ENCODE measurements at places on chromosomes 7 and 10.

DNA sequence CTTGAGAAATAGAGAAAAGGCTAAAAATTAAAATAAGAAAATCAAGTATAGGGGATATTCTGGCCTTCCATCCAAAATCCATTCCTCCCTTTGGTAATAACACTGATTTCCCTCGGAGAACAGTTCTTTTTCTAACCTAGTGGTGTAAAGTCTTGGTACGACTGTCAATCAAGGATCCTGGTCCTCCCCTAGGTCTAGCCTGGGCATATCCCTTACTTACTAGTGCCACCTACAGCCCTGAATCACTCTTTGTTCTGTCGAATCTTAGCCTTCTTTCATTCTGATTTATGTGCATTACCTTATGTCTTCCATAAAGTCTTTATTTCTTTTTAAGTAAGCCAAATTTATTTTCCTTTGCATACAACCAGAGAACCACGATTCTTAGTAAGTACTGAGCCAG lies 298.7 kb upstream of the LRRTM3 start:
- no peak for DNase-seq

DNA sequence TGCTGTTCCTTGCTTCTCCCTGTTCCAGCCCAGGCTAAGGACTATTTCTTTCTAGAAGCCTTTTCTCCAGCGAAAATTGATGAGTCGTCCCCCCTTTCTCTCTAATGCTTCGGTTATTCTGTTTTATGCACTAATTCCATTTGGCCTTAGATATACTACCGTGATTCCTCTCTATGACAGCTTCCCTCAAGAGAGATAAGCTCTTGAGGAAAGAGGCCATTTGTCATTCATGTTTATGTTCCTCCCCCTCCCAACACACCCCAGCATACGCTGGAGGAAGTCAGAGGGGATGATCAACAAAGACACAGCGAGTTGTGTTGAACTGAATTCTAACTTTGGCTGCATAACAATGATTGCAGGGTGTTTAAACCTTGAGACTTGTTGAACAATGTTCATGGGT lies 198.8 kb downstream of the BMPER start:
- no peak for DNase-seq

GRCh38 chr7:101166909-101167644 lies 1.7 kb upstream of the VGF start:
- no peak for DNase-seq

- no peak for DNase-seq
Measured at GRCh38 chr10:85222300-85222699, 893.9 kb downstream of the CCSER2 start.

GRCh38 chr7:20438694-20439376 lies 108.1 kb downstream of the ITGB8 start:
- no peak for DNase-seq

- no peak for DNase-seq
Measured at GRCh38 chr7:91079487-91079886, 184.7 kb upstream of the FZD1 start.

GRCh38 chr10:11689945-11690736 lies 52.0 kb upstream of the ECHDC3 start:
- no peak for DNase-seq

DNA sequence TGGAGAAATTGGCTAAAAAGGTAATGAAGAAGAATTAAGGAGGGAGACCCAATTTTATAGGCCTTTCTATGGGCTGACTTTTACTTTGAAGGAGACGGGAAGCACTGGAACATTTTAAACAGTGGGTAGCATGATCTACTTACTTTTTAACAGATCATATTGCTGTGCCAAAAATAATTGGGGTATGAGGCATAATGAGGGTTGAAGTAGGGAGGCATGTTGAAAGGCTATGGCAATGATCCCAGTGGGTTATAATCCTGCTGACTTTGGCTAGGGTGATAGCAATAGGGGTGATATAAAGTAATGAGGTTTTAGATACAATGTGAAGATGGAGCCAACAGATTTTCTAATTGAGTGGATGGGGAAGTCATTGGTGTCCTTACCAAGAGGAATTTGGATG lies 73.2 kb downstream of the GPR37 start:
- no peak for DNase-seq

GRCh38 chr7:151758622-151759540 lies 118.0 kb downstream of the PRKAG2 start:
- no peak for DNase-seq

Measured in NCI-H1092 treated with DMSO at 0.1 percent for 48 hours (cell line).